ENCODE measurements at places on chromosomes 3 and 15. TPM values are rescaled to one million over a fixed set of nuclear protein-coding genes. Genes with fewer than 3 reads are reported as not detected.

GRCh38 chr3:27888562-27888961 lies 166.4 kb upstream of the EOMES start:
- no peak for DNase-seq

DNA sequence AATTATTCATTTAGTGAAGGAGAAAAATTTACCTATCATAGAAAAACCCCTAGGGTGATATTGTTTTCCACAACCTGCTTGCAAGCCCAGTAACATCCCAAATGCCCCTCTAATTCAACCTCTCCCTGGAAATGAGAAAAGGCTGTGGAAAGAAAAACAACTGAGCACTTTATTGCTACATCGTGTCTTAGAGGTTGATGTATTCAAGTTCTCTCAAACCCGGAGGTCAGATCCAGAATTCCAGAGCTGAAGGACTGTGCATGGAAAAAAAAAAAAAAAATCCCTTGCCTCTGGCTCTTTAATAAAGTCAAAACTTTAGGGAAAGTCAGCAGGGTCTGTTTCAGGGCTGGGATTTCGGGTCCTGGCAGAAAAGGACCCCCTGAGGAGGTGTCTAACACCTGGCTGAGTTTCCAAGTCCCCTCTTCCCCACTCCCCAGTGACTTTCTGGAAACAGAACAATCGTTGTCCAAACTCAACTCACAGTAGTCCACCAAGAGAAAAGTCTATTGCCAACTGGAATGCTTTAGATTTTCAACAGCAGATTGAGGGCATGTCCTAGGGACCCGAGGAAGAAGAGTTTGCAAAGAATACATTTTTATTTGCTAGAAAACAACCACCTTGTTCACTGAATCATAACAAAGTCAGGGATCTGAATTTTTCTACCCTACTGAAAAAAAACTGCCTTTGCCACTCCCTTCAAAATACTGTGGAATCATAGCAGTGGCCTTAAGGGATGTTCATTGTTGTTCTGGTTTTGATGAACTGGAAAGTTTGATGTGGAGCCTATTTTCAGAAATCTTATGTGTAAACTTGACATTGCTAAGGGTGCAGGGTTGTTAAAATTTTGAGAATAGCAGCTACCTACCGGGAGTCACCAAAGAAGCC lies 207.5 kb upstream of the ADAMTS9 start:
- DNase-seq: no peak

GRCh38 chr15:32106401-32107381 lies 76.4 kb downstream of the CHRNA7 start:
- DNase-seq: no peak

Gene LRRC58
- total RNA-seq: 69.9 TPM

Gene MYZAP
- 3.2 TPM for total RNA-seq
